NCI-H460 (cell line): ENCODE measurements at places on chromosomes 5 and 9.

DNA sequence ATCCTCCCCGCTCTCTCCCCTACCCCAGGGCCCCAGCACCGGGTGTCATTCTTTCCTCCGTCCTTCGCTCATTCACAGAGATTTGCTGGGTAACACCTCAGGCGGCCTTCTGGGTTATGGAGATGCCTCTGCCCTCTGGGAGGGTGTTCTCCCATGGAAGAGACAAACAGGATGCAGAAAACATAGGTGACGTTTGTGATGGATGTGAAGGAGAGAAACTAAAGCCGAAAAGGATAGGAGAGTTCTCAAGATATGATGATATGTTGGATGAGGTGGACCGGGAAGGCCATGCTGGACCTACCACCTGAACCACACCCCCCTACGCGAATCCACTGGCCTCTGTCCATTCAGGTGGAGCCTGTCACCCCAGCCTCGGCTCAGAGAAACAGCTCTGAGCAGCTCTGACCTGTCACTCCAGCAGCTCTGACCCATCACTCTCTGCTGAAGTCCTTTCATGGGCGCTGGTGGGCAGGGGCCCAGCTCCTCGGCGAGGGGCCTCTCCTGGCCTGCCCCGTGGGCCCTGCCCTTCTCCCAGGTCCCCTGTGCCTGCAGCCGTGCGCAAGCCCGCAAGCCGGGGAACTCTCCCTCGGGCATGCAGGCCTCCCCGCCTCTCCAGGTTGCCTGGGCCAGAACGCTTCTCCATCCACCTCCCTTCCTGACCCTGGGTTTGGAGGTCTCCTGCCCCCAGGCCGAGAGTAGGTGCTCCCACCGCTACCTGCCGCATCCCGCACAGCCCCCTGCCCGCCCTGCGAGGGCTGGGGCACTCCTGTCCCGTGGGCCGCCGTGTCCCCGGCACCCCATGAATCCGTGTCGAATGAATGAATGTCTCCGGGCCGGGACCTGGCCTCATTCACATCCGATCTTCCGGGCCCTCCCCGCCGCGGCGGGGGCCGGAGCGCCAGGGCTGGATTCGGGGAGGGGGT lies 717 bp upstream of the NCS1 start:
- DNase-seq = no peak

DNA sequence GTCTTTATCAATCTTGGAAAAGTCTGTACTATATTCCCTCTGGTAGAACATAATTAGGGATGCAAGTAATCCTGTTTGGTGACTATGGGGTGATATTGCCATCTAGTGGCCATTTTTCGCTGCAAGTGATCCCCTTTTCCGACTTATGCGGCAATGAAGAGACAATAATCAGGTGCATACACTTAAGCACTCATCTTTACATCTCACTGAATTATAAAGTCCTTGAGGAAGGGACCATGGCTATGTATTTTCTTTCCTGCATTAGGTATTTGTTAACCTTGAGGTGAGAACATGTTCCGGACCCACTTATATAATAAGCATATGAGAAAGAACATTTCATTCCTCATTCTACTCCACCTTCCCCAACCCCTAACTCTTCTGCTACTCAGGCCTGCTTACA lies 19.6 kb upstream of the LIX1 start:
- peak; percentile 77 for DNase-seq

DNA sequence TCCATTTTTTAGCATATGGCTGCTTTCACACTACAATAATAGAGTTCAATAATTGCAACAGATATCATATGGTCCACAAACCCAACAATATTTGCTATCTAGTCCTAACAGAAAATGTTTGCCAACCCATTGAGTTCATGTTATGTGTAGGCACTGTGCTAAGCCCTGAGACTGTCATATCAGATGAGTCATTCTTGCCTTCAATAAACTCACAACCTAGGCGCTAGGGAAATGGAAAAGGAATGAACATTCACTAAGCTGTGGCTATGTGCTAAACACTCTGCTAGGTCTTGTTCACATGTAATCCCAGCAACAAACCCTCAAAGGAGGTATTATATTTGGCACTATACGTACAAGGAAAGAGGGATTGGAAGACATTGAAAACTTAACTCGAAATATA lies 8.4 kb upstream of the TIMD4 start:
- no peak for DNase-seq

- DNase-seq = no peak
Measured at GRCh38 chr5:168796593-168797580, 217.7 kb upstream of the PANK3 start.

DNA sequence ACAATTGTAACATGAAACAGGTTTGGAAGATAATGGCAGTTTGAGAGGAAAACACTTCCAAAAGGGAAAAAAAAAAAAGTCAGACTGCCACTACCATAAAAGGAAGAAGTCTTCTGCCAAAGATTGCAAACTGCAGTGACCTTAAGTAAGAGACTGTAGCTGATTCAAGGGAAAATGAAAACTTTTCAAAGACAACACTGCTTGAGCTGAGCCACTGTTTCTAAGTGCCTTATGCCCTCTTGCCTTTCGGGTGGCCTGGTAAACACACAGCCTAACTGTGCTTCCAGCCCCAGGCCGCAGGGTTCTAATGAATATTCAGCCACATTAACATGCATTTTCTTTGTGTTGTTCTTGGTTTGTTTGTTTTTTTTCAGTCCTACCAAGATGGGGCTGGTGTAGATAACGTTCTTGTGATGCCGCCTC lies 354.6 kb downstream of the BNC2 start:
- no peak for DNase-seq

- DNase-seq = no peak
Measured at GRCh38 chr9:70257991-70258691, 637 bp upstream of the SMC5 start.

DNA sequence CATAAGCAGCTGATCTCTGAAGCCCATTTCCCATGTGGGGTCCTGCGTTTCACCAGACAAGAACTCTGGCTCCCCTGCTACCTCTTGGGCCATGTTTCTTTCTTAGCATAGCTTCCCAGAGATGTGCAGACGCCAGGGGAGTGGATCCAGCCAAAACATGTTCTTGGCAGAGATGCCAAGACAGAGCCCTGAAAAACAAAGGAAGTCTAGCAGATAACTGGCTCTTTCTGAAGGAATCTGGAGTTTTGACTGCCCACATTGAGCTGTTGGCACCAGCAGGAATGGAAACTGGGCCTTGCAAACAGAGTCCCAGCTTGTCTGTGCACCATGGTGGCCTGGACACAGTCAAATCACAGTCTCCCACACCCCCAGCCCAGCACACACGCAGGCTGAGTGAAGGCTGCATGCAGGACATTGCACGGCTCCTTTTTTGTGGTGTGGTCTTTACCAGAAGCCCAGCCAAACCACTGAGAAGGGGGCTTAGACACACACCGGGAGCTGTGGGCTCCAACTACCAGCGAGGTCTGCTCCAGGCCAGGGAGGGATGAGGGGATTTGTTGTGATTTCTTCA lies 114.7 kb downstream of the SNX18 start:
- no peak for DNase-seq

DNA sequence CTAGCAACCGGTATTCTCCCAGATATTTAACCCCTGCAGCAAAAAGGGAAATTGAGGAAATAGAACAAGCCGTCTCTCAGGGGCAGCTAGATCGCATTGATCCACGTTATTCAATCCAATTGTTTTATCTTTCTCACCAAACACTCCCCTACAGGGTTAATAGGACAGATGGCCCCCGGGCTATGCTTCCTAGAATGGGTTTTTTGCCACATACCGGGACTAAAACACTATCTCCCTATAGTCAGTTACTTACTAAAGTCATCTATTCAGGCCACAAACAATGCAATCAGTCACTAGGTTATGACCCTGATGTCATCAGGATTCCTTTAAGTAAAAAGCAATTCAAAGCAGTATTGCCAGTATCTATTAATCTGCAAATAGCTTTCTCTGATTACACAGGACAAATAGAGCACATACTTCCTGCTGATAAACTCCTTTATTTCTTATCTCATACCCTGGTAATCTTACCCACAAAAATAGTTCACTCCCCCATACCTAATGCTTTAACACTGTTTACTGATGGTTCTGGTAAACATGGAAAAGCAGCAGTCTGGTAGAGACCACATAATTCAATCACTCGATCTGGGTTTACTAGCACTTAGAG lies 159.0 kb downstream of the CPLANE1 start:
- DNase-seq = no peak

DNA sequence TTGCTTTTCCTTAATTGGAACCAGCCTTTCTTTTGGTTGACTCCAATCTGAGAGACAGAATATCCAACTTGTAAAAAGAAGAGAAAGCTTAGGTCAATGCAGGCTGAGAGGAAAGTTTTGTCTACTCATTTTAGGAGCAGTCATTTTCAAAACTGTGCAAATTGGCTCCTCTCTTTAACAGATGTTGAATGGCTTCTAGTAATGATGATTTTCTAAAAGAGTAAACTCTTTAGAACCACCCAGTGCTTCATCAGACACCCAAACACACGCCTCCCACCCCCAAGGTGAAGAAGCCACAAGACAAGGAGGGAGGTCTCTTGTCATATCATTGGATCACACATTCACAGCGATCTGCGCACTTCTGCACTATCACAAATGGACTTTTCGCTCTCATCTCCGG lies 116.3 kb upstream of the KLF9 start:
- no peak for DNase-seq

DNA sequence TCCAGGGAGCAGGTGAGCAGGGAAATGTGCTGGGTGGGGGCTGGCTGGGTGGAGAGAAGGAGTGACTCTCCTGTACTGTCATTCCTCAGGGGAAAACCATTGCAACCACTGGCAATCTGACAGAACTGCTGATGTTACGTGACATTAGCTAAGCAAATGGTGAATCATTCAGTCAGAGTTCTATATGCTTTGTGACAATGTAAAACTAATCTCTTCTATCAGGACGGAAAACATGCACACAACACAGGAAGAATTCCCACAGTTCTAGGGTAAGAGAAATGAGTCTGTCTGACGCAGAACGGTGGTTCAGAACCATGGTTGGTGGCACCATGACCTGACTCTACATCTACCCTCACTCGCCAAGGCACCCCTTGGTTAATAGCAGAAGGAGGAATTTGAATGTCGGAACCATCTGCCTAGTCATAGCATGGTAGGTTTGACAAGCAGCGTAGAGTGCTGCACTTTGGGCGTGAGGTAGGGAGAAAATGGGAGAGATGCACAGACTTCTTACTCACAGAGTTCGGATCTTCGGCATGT lies 243.6 kb upstream of the PANK3 start:
- DNase-seq = peak; percentile 33

- DNase-seq = no peak
Measured at GRCh38 chr9:130473009-130473408, 28.2 kb downstream of the ASS1 start.

DNA sequence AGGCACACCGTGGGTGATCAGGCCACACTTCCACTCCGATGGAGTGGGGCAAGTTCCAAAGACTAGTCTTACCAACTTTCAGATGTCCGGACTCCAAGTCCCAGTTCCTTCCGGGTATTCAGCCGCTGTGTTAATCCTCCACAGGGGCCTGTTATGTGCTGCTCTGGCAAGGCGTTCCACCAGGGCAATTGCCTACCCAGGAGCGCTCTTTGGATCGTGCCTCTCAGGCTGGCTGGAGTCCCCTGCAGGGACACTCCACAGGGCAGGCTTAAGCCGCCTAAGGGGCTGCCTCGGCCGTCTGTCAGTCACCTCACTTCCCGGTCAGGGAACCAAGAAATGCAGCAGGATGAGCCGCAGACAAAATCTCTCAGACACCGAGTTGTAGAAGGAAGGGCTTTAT lies 118.7 kb upstream of the CCNG1 start:
- DNase-seq = no peak

- no peak for DNase-seq
Measured at GRCh38 chr5:140116716-140117115, 2.8 kb downstream of the PURA start.

DNA sequence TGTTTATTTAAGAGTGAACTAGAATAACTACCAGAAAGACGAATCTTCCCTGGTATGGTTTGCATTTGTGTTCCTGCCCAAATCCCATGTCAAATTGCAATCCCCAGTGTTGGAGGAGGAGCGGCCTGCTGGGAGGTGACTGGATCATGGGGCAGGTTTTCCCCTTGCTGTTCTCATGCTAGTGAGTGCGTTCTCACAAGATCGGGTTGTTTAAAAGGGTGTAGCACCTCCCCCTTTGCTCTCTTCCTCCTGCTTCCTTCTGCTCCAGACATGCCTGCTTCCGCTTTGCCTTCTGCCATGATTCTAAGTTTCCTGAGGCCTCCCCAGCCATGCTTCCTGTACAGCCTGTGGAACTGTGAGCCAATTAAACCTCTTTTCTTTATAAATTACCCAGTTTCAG lies 210.3 kb upstream of the TBC1D2 start:
- no peak for DNase-seq

GRCh38 chr5:34524123-34524522 lies 132.0 kb upstream of the RAI14 start:
- no peak for DNase-seq

- no peak for DNase-seq
Measured at GRCh38 chr9:37437010-37437409, 14.5 kb downstream of the GRHPR start.

DNA sequence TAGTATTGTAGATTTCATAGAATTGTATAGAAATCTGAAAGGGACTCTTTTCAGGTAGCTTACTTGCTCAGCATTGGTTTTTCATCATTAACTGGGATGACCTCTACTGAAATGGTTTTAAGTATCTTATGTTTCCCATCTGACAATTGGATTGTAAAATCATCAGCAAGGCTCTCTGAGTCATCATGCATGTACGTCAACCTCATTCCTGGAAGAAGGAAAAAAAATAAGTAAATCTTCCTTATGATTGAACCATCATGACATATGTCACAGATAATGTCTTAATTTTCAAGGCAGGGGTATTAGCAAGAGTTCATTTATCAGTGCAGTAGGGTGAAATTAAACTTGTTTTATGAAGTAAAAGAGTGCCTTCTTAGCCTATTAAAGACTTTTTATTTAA lies 74.9 kb upstream of the CER1 start:
- DNase-seq = no peak
